Stomach (tissue), 19 donors: ENCODE measurements at places on chromosomes 16 and 17. TPM values are rescaled to one million over a fixed set of nuclear protein-coding genes. Genes with fewer than 3 reads are reported as not detected.

DNA sequence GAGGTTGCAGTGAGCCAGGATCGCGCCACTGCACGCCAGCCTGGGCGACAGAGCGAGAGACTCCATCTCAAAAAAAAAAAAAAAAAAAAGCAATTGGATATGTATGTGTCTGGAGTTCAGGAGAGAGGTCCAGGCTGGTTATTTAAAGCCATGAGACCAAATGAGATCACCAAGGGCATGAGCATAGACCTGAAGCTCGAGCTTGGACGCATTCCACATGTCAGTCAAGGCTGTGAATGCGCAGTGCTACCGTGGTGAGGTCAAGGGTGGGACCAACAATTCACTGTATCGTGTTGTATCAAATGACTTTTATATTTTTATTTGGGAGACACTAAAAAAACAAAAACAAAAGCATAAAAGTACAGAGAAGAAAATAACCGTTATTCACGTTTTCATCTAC, 29.1 kb upstream of the SPNS2 start:
- DNase-seq: no peak

DNA sequence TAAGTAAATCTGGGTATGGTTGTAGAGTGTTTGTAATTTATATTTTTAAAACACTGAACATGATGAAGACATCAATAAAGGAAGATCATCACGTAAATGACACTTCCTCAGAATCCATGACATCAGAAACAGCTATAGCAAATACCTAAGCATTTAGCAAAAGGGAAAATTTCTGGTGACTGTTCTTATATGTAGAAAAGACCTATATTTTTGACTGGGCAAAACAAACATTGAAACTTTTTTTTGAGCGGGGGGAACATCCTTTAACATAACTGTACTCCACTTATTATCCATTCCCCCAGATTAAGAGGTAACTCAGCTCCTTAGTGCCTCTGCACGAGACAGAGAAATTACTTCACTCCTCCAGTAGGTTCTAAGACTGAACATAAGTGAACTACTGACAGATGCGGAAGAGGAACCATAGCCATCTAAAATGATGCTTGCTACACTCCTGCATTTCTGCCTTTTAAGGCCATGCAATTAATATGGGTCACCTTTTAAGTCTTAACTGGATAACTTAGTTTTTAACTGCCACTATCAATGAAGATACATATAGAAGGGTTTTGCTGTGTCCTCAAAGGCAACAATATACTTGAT, 9.4 kb downstream of the CRYBA1 start:
- DNase-seq: no peak

GRCh38 chr16:52074133-52074532, 472.8 kb downstream of the TOX3 start:
- no peak for DNase-seq

GRCh38 chr17:30957741-30958140, 13.1 kb upstream of the RNF135 start:
- DNase-seq: no peak

DNA sequence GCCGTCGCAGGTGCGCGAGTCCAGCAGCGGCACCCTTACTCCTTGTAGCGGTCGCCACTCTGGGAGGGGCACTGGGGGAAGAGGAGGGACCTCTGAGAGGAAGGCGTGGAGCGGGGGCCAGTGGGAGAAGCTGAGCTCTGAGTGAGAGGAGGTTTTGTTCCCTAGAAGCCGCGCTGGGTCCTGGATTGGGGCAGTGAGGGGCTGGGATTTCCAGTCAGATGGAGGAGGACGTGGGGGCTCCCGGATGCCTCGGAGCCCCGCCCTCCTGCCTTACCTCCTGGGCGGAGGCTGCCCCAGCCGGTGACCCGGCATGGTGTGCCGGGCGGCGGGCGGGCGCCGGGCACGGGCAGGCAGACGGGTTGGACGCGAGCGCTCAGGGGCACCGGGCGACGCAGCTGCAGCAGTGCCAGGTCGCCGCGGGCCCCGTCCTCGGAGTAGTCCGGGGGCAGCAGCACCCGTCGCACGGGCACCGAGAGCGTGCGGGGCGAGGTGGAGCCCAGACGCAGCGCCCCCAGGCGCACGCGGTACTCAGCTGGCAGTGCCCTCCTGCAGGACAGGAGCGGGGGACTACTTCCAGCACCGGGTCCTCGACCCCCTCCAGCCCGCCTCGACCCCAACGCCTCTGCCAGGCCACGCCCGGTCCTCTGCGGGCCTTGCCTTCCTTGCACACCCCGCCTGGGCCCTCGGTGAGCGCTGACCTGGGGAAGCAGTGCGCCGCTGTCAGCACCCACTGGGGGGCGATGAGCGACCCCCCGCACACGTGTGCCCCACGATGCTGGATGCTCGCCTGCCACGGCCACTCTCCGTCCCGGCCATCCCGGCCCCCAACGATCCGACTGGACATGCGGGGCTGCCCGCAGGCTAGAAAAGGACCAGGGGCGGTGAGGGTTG, 2.0 kb downstream of the PRSS33 start:
- no peak for DNase-seq

GRCh38 chr17:970364-970763, 9.2 kb downstream of the NXN start:
- no peak for DNase-seq

DNA sequence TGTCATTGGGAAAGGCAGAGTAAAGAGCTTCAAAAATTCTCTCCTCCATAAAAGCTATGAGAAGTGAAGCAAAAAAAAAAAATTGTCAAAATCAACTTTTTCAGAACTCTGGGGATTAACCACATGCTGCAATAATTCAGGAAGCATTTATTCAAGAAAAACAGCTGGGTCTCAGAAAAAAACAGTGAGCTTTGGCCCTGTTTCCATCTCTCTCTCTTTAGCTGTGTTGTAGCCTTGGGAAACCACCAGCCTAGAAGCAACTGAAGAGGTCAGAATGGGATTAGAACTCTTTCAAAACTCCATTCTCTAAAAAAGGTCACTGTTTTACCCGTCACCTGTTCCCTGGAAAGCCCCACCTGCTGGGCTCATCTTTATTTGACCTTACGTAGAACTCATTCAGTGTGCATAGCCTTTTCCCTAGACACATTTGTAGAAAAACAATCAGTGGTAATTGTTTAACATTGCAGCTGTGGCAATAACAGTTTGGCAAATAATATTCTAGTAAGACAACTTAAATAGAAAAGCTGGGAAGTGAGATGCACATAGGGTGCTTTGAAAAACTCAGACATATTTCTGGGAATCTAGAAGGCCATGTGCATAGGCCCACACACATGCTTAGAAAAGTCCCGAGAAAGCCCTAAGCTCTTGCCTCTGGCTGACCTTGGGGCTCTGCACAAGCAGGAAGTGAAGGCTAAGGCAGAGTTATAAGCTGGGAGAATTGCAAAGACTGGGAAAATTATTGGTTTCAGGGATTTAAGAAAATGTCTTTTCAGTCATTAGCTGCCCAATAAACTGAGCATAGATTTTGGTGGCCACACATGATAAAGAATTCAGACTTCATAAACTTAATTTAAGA, 18.0 kb downstream of the SLC5A11 start:
- no peak for DNase-seq

GRCh38 chr16:22381392-22381791, 7.0 kb upstream of the CDR2 start:
- DNase-seq: no peak

DNA sequence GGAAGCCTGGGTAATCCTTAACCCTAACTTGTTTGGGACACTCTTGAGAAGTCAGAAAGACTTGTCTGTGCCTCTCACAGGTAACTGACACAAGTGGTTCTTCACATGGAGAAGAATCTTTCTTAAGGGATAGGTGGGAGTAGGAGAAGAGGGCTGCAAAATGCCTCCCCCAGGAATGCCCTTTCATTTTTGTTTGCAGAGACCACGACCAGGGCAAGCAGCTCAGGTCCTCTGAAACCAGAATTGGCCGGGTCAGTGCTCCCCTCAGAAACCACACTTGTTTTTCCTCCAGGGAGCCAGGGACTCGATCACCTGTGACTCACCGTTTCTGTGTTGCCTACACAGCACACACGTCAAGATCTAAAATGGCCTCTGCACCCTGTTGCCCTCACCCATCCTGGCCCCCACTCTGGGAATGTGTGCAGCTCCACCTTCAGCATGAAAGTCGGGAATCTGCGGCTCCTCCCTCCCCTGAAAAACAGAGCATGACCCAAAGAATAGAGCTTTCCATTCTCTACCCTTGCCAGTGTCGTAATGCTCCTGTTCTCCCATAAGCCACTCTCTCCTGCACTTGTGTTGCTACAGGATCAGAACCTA, 36.1 kb downstream of the HNF1B start:
- peak; percentile 74 for DNase-seq

GRCh38 chr16:64830653-64831052, 291.2 kb downstream of the CDH11 start:
- DNase-seq: no peak

DNA sequence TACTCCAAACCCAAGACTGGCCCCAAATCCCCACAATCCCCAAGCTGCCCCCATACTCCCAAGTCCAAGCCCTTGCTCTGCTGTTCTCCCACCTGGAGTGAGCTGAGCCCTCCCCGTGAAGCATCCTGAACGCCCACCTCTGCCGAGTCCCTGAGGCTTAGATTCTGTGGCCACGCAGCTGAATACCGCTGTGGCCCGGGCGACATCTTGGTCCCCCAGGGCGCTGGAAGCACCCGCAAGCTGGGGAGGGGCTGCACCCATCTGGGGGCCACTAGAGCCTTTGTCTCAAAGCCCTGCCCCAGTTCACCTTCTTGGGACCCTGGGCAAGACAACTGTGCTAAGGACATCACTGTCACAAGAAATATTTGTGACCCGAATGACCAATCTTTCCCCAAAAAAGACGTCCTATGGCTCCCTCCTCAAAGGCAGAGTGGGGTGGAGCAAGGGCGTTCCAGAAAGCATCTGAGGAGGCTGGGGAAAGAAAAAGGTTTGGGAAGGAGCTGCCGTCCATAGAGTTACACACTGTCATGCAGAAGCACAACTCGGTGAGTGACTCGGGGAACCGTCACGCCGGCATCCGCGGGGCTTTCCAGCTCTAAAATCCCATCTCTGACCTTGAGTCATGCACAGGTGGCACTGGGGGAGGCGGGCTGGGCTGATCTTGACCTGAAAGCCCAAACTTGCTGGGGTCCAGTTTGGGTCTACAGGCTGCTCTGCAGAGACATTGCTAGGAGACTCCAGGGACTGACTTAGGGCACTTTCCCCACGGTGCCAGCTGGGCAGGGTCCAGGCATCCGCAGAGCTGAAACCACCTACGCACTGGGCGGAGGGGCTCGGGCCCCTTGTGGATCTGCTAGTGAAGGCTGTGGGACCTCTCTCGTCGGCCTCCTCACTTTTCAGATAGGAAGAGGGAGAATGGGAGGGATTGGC, 6.6 kb downstream of the PTX4 start:
- DNase-seq: no peak

- no peak for DNase-seq
These were observed 35.3 kb downstream of the SOCS3 start for GRCh38 chr17:78324391-78325075.

DNA sequence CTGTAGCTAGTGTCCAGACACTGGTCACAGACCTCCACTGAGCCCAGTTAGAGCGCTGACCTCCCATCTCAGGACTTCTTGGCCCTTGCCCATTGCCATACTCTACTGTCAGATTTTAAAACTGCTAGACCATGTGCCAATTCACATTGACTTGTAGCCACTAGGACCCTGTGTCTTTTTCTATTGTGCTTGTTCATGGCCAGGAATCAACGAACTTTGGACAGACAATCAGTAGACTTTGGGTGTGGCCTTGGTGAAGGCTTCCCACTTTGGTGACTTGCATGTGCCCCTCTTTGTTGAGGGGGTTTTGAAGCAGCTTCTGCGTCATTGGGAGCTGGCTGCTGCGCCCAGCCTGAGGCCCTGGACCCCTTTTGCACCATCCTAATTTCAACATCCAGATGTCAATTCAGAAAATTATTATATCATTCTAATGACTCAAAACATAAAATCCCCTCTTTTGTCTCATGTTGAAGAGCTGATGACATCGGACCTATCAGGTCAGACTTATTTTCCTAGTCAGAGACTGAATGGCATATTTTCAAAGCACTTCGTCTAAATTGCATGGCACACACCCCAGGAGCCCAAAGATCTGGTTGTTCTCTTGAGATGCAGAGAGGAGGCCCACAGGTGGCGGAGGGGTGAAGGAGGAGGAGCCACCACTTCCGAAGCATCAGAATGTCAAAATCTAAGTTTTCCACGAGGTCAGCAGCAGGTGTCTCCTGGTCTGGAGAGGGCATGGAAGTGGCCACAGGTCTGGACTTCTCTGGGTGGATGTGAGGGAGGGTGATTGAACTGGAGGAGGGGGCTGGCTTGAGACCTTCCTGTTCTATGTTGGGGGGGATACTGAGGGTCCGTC, 93.4 kb upstream of the CBX4 start:
- DNase-seq: no peak

GRCh38 chr17:16926061-16926511, 45.8 kb downstream of the TNFRSF13B start:
- DNase-seq: no peak

DNA sequence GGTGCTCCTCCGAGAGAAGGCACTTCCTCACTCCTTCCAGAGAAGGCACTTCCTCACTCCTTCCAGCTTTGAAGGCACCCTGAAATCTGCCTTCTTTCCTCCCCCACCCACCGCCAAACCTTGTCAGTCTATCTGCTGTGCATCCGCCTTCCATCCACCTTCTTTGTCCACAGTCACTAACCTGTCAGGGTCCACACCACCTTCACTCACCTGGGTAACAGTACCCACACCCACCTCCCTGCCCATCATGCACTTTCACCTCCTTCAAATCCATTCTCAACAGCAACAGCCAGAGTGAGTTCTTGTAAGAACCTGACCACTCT, 5.2 kb downstream of the CCDC102A start:
- no peak for DNase-seq

DNA sequence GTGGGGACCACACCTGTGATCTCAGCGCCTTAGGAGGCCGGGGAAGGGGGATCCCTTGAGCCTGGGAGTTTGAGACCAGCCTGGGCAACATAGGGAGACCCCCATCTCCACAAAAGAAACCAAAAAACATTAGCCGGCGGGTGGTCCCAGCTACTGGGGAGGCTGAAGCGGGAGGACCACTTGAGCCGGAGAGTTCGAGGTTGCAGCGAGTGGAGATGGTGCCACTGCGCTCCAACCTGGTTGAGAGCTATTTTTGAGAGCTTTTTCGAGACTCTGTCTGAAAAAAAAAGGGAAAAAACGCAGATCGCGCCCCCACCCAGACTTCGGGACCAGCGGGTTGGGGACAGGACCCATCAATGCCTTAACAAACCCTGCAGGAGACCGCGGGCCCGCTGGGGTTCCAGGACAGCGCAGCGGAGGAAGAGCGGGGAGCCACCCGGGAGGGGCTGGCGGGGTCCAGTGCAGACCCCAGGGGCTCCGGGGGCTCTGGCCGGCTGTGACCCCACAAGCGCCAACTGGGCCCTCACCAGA, 762 bp upstream of the BAIAP3 start:
- no peak for DNase-seq

BBS2 gene
- 142 TPM for total RNA-seq

IGF2BP1 gene
- not detected for total RNA-seq

CLEC3A gene
- not detected for total RNA-seq

WNK4 gene
- 4.9 TPM for total RNA-seq

ITGAX gene
- total RNA-seq: 6.5 TPM

ARL5C gene
- total RNA-seq: not detected

PRAC1 gene
- total RNA-seq: not detected

FAM20A gene
- total RNA-seq: 59.5 TPM

KRTAP3-1 gene
- total RNA-seq: not detected

RNF112 gene
- total RNA-seq: 1.7 TPM

VAT1L gene
- 5.1 TPM for total RNA-seq

GRAPL gene
- total RNA-seq: not detected

GAST gene
- not detected for total RNA-seq
